ENCODE measurements at places on chromosomes 16 and 17. TPM values are rescaled to one million over a fixed set of nuclear protein-coding genes. Genes with fewer than 3 reads are reported as not detected.

- DNase-seq, result no peak
These were observed 37.8 kb downstream of the DCUN1D3 start for GRCh38 chr16:20862162-20862960.

DNA sequence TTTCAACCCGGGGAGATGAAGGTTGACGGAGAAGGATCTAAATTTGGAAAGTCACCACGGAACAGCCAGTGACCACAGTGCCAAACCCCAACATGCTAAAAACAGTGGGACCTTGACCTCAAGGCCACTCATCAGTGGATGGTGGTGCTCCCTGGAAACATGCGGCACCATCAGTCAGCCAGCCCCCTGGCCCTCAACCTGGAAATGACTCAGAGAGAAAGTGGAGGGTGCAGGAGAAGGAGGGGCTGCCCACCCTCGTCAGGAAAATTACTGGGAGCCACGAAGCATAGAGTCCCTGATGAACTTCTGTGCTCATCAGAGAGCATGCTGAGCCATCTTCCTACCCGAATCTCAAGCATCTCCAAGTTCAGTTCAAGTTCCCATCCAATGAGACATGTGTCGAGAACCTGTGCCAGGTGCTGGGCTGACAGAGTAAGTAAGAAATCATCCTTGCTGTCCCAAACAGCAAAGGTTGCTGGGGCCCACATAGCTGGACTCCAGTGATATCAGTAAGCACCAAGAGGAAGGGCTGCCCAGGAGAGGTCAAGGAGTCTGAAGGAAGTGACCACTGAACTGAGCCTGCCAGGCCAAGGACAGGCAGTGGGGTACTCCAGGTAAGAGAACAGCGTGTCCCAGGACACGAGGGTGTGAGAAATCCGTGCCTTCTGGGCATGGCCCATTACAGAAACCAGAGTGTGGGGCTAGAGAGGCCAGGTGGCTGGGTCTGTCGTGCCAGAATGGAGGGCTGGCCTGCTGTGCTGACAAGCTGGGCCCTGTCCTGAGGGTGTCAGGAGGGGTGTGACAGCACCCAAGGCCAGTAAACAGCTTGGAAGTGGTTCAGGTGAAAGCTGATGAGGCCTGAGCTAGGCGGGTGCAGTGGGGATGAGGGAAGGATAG is 5.2 kb downstream of the PECAM1 start:
- DNase-seq, result peak; percentile 96

GRCh38 chr17:50052241-50052796 is 3.6 kb upstream of the ITGA3 start:
- no peak for DNase-seq

- DNase-seq, result peak; percentile 90
These were observed 5.2 kb downstream of the ITPRIPL2 start for GRCh38 chr16:19118938-19119431.

- DNase-seq, result no peak
These were observed 45.2 kb upstream of the GSG1L start for GRCh38 chr16:28108590-28109247.

GRCh38 chr17:6476810-6477179 is 32.5 kb downstream of the PIMREG start:
- DNase-seq, result peak; percentile 41

GRCh38 chr16:65579050-65579449 is 457.2 kb upstream of the CDH11 start:
- DNase-seq, result no peak

- peak; percentile 63 for DNase-seq
These were observed 19.3 kb downstream of the CD2BP2 start for GRCh38 chr16:30335598-30336474.

GRCh38 chr16:17561056-17561455 is 90.3 kb upstream of the XYLT1 start:
- DNase-seq, result no peak

GRCh38 chr17:47742319-47743181 is 9.5 kb downstream of the TBX21 start:
- DNase-seq, result no peak

- no peak for DNase-seq
These were observed 21.2 kb downstream of the SAP30BP start for GRCh38 chr17:75688209-75688825.

DNA sequence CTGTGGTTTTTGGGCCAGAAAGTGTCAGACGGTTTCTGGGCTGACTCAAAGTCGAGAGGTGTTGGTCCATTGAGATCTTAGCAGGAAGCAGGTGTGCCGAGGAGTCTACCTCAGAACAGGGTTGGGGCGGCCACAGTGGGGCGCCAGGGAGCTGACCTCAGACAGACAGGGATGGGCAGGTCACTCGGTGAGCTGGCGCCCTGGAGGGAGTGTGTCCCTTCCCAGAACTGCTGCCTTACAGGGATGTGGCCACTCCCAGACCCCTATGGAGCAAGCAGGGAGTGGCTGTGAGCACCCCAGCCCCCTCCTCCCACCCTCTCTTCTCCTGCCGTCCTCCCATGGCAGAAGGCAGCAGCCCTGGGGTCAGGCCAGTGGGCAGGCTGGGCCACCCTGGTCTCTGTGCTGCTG is 14.0 kb upstream of the DPEP1 start:
- peak; percentile 79 for DNase-seq

- no peak for DNase-seq
These were observed 41.1 kb downstream of the MYO18A start for GRCh38 chr17:29138971-29139691.

Gene HBA2
- not detected for total RNA-seq

Gene ADAD2
- not detected for total RNA-seq

Gene CES4A
- total RNA-seq, result not detected
